ENCODE measurements at places on chromosomes 16 and 17.

GRCh38 chr17:4140125-4140524 is 2.7 kb downstream of the ZZEF1 start:
- no peak for DNase-seq

DNA sequence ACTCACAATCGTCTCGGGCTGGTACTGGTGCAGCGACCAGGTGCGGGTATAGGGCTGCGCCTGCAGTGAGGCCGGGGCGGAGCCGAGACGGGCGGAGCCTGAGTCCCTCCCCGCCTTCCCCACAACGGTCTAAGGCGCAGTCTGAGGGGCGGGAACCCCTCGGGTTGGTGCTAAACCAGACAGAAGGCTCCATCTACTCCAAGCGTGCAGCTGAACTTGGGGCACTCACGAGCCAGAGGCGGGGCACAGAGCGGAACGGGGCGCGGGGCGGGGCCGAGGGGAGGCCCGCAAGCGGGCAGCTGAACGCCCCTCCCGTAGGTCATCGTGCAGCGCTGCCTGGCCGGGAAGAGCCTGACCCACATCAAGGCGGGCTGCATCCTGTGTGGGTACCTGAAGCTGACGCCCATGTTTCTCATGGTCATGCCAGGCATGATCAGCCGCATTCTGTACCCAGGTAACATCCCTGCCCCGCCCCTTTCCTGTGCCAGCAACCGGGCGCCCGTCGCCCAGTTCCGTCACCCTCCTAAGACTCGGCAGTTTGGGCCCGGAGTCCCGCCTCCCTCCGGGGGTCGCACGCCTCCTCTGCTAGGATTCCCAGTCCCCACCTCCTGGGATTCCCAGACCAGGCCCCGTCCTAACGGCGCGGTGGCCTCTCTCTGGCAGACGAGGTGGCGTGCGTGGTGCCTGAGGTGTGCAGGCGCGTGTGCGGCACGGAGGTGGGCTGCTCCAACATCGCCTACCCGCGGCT is 5.0 kb downstream of the SLC5A2 start:
- peak; percentile 83 for DNase-seq

- DNase-seq, result no peak
Observed at GRCh38 chr17:2602597-2603017, 9.2 kb downstream of the PAFAH1B1 start.

GRCh38 chr16:65876624-65877023 is 489.9 kb upstream of the CDH5 start:
- DNase-seq, result no peak

DNA sequence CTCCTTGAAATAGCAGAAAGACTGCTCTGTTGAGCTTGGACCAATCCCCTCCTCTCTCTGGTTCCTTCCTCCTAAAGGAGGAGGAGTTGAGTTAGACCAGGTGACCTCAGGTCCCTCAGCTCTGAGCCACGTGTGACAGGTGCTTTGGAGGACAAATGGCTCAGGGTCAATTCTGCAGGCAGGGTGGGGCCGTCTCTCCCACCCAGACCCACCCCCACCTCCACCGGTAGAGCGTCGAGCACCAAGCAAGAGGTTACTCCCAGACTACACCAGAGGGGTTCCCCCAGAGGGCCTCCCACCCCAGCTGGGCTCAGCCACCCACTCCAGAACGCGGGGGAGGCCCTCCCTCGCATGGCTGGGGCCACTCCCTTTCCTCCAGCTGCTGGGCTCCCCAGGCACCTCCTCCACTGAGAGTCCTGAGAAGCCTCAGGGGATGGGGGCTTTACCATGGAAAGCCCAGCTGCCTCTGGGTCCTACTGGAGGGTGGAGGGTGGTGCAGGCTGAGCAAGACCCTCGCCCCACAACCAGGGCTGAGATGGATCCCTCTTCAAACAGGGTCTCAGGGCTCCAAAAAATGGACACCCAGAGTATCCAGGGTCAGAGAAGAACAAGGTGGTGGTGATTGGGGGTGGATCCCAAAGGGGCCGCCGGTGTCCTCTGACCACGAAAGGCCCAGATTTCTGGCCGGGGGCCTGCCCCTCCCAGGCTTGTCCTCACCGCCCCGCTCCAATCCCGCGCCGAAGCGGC is 7.6 kb downstream of the MYO1C start:
- DNase-seq, result peak; percentile 64
